B cell (primary cell): ENCODE measurements at places on chromosomes 7 and 10. TPM values are rescaled to one million over a fixed set of nuclear protein-coding genes. Genes with fewer than 3 reads are reported as not detected.
A peak's percentile ranks its signal among the peaks of the same experiment; 100 is the strongest.

Gene FKBP6
- not detected in 2 replicates for total RNA-seq

Gene PNLIPRP3
- total RNA-seq, result not detected in 2 replicates

- peak; percentile 66 for DNase-seq
Measured at GRCh38 chr7:97179454-97180104, 62.1 kb downstream of the SDHAF3 start.

GRCh38 chr7:117020591-117020973, 67.3 kb downstream of the ST7 start:
- DNase-seq, result no peak

DNA sequence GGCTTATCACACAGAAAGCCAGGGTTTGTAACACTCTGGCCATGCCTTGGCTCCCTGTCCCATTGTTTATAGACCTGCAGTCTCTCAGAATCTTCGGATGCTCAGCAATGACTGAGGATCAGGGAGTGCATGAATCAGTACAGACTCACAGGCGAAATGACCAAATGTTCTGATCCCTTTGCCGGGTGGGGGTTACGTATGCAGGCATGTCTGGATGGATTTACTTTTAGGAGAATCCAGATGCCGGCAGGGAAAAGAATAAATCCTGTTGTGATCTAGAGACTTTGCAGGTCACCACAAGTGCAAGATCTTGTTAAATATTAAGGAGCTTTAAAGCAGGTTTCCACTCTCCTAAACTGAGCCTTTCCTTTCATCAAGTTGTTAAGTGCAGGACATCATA, 149.5 kb downstream of the SFMBT2 start:
- no peak for DNase-seq

Gene VGF
- 0.12 and 0.17 TPM in 2 replicates for total RNA-seq

Gene SEMA4G
- total RNA-seq, result 0.96 and 2.2 TPM in 2 replicates

Gene SRRT
- total RNA-seq, result 209 and 224 TPM in 2 replicates

Gene BUD31
- 53.9 and 57.8 TPM in 2 replicates for total RNA-seq

GRCh38 chr10:71463111-71463510, 66.4 kb downstream of the CDH23 start:
- no peak for DNase-seq

Gene RBM28
- 46.2 and 52.8 TPM in 2 replicates for total RNA-seq

- DNase-seq, result peak; percentile 66
Measured at GRCh38 chr10:71302874-71303568, 16.0 kb upstream of the SLC29A3 start.

GRCh38 chr10:62399211-62399610, 25.0 kb downstream of the ZNF365 start:
- DNase-seq, result no peak

- DNase-seq, result no peak
Measured at GRCh38 chr7:73644688-73645286, 20.5 kb upstream of the MLXIPL start.

- DNase-seq, result no peak
Measured at GRCh38 chr7:12695965-12696364, 8.5 kb downstream of the ARL4A start.

DNA sequence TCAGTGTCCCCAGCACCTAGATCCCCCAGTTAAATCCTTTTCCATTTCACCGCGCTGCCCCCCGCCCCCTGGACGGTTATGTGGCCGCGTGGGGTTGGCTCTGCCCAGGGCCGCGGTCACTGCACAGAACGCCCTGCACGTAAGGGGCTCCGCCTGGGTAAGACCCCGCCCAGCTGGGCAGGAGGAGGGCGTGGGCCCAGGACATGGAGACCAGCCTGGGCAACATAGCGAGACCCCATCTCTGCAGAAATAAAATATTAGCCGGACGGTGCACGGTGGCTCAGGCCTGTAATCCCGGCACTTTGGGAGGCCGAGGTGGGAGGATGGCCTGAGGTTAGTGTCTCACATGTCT, 650 bp upstream of the ZFAND2A start:
- no peak for DNase-seq

Gene CFAP46
- not detected in 2 replicates for total RNA-seq

Gene AASS
- total RNA-seq, result 10.6 and 10.8 TPM in 2 replicates

GRCh38 chr10:88899886-88900285, 19.8 kb downstream of the STAMBPL1 start:
- no peak for DNase-seq

DNA sequence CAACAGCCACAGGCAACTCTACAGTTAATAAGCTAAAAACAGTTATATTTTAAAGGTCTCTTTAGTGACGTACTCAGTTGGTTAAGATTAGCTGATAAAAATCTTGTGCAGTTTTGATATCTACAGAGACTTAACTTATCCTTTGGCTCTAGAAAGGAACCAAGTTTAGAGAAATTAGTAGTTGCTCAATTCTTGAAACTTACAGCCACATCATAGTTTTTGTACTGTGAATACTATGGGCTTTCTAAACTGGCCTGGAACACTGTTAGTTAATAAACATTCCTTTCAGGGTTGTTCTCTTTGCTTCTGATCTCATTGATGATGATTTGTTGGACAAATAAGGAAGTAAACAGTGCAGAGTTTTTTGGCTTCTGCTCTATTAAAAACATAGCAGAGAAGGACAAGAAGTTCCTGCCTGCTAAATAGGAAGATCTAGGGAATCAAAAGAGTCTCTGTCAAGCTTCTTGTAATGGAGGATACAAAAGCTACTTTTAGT, 73.1 kb downstream of the MKLN1 start:
- DNase-seq, result no peak

Gene CCDC146
- 8.5 and 10.2 TPM in 2 replicates for total RNA-seq

DNA sequence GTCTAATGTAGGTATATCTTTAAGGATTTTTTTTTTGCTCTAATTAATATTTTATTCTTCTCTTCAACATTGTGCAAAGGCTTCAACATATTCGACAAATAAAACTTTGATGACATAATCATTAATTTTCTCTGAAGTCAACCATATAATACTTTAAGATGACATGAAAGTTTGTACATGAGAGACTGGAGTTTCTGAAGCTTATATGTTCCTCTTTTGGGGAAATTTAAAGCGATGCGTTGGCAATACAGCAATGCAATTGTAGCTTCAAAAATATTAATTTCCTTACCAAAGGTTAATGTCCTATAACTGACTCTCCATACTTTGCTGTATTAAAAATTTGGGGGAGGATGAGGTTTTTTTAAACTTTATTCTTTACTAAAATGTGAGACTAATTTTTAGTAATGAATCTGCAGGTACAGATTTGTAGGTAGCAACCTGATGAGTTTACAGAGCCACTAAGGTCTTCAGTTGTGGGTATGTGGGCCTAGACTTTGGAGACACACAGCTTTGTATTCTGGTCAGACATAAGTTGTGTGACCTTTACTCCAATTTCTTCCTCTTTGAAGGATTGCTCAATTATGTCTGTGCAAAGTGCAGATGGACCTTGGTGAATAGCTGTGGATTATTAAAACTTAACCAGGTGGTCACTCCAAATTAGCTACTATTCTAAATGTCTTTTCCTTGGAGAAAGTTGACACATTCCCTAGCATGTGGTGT, 18.0 kb upstream of the LIPA start:
- DNase-seq, result no peak

Gene TMEM26
- not detected in 2 replicates for total RNA-seq

GRCh38 chr10:72659694-72660093, 32.2 kb upstream of the MCU start:
- DNase-seq, result no peak

DNA sequence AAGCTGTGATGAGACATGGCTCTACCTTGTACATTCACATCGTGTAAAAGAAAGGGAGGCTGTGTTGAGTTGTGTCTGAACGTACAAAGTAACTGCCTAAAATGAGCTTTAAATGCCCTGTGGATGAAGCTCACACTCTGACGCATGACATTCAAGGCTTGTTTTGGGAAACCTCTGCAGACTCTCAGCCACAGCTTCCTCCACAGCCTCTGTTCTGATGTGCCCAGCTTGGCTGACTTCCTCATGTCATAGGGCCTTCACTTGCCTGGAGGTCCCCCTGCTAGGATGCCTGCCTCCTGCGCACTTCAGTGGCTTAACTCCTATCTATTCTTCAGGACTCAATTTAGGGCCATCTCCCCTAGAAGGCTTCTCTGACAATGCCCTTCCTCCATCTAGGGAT, 230.0 kb upstream of the HABP2 start:
- peak; percentile 13 for DNase-seq

Gene PRR15
- total RNA-seq, result not detected in 2 replicates

DNA sequence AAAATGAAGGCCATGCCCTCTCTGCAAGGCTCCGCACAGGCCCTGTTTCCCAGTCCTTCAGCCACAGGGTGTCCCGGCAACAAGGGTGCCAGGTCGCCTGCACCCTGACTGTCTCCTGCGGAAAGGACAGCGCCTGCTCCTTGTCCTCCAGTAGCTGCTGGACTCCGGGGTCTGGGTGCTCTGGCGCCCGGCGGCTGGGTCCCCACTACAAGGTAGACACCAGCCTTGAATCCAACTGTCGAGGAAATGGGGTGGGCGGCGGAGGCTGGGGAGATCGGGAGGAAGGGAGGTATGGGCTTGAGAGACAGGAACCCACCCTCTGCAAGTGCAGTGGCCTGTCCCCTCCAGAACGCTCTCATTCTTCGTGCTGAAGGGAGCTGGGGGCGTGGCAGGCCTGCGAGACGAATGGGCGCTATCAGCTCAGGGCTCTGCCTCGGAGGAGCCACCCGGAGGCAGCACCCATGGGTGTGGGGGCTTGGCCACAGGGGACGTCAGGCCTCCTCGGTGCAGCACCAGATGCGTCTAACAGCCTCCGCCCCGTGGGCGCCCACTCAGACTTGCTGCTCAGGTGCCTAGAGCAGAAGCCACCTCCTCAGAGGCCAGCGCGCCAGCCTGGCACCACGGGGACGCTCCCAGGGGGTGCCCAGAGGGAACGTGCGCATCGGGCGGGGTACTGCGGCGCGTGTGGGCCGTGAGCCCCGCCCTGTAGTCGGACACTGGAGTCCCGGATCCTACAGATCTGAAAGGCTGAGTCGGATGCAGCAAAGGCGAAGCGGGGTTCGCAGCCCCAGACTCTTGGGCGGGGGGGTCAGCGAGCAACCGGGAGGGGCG, 15.6 kb downstream of the ADAM8 start:
- peak; percentile 88 for DNase-seq

Gene PAOX
- total RNA-seq, result 23.5 and 24.9 TPM in 2 replicates

DNA sequence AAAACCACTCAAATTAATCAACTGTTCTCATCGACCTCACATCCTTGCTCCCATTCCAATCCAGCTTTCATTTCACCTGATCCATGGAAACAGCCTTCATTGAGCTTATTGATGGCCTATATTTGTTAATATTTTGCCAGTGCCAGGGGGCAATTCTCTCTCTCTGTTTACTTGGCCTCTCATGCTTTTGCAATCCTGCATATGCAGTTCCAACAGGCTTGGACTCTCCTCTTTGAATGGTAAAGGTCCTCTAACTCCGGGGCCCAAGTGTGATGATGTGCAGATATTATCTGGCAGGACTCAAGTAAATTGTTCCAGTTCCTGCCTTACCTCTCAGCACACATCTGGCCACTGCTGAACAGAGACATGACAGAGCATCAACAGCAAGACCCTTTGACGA, 67.3 kb downstream of the ZNF783 start:
- DNase-seq, result no peak

Gene GLI3
- total RNA-seq, result not detected in 2 replicates

Gene FZD8
- total RNA-seq, result 1.7 and 1.9 TPM in 2 replicates

GRCh38 chr7:112788778-112789343, 1.3 kb downstream of the TMEM168 start:
- DNase-seq, result no peak

DNA sequence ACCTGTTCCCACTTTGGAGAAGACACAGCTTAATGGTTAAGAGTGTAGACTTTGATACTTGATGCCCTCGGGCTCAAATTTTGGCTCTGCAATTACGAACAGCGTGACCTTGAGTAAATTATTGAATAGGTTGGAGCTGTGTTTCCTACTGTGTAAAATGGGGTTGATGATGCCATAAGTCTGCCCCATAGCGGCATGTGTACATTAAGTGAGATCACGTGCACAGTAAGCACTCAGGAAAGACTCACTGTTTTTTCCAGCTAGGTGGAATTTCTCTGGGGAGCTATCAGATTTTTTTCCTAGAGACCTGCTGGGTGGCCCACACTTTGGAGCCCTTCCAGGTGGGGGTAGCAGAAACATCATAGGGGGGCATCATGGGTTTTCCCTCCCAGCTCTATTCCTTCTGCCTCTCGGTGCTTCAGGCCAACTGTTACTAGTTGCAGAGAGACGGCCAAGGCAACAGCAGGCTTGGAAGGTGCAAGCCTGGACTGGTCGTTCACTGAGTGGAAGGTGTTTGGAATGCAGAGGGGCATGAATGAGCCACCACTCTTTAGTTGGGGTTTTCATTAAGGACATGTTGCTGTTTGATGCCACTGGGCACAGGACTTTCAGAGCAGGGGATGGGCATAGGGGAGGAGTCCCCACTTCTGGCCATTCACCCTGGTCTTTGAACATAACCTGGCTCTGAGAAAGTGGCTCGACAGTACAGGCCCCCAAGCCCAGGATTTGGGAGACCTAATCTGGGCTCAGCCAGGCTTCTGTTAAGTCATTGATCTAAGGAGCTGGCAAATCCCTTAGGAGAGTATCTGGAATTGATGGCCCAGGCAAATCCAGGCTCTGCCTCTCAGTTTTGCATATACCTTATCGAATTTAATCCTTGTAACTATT, 64.0 kb downstream of the SYPL1 start:
- DNase-seq, result no peak

GRCh38 chr7:129188892-129189660, 643 bp downstream of the SMO start:
- DNase-seq, result peak; percentile 39

GRCh38 chr7:70614237-70615045, 517.5 kb upstream of the GALNT17 start:
- peak; percentile 44 for DNase-seq
